ENCODE measurements at places on chromosomes 7 and 10.

- DNase-seq: peak; percentile 25
These were observed 52.7 kb downstream of the ITGB8 start for GRCh38 chr7:20383351-20383750.

DNA sequence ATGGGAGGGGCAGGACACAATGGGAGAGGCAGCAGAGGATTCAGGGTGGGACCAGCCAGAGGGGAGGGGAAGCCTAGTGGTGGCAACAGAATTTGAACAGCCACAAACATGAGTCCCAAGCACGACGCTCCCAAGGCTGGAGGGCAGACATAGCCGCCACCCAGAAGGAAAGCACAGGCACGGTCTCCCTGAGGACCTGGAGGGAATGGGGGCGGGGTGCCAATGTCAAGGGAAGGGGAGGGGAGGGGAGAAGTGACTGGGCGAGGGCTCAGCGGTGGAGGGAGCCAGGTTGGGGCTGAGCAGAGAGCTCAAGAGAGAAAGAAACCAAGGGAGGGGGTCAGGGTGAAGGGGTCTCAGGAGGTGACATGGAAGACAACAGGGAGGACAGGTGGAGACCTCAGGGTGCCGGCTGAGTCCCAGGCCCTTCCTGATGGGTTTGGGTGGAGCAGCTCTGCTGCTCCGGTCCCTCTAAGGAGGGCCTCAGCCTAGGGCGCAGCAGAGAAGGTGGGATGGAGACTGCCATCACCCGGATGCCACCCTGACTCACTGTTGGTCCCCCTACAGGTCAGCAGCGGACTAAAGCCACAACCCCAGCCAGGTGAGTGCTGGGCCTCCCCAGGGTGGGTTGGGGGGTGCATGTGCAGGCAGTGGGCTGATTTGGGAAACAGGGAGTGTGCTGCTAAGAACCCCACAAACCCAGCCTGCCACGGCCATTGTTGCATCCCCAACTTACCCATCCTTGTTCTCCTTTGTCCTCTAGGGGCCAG is 24.2 kb downstream of the PILRA start:
- DNase-seq: no peak

GRCh38 chr7:39464350-39465054 is 101.7 kb upstream of the YAE1 start:
- no peak for DNase-seq

DNA sequence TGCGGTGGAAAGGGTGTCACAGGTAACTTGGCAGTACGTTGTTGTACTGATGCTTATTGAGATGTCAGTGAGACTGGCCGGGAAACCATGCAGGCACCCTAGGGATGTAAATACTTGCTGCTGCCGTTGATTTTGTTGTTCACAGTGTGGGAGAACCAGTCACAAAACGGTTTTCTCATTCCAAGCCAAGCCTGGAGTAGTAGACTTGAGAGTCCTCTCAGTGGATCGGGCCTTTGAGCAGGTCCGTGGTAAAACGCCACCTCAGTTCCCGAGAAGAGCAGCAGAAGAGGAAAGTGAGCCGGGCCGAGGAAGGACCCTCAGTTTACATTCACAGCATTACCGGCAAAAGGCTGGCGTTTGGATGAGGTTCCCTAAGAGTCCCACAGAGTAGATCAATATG is 1.1 kb downstream of the JAKMIP3 start:
- no peak for DNase-seq

DNA sequence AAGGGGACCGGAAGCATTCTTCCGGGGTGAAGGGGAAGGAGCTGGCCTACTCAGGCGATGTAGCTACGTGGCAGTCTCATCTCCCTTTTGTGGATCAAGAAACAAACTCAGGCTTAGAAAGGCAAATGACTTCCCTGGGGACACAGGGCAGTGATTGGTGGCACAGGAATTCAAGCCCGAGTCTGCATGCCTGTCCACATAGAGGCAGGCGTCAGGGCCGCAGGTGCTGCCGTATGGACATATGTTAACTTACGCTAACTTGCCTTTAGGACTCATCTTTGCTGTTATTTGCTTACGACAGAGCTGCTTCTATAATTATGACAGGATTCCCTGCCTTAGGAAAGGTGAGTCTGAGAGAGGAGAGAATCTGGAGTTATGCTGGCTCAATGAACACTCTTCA is 42.3 kb upstream of the KLF6 start:
- DNase-seq: no peak

- DNase-seq: peak; percentile 94
These were observed 67.3 kb upstream of the KLF6 start for GRCh38 chr10:3852147-3852904.

GRCh38 chr10:73406846-73407245 is 7.0 kb downstream of the ANXA7 start:
- DNase-seq: no peak

- DNase-seq: no peak
These were observed 41.9 kb downstream of the WIPI2 start for GRCh38 chr7:5231811-5232484.

- no peak for DNase-seq
These were observed 15.8 kb downstream of the MACC1 start for GRCh38 chr7:20201380-20201779.

DNA sequence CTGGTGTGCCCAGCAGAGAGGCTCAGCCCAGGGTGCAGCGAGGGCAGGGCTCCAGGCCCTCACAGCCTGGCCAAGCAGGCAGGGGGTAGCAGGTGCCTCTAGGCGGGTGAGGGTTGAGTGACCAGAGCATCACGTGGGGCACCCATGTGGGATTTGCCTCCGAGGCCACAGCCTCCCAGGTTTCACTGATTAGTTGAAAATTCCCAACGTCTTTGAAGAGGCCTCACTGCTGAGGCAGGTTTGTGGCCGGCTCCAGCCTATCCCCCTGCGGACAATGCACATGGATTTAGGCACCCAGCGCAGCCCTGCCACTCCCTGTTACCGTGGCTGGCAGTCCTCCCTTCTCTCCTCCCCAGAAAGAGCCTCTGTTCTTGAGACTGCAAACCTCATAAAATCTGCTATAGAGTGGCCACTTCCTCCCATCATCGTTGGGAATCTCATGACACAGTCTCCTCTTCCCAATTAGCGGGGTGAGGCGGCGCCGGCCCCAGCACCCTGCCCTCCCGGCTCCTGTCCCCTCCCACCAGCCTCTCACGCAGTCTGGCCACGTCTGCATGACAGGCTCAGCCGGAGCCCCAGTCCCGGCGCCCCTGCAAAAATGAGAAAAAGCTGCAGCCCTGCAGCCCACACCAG is 10.8 kb downstream of the MYL10 start:
- DNase-seq: peak; percentile 25

GRCh38 chr7:128458956-128459355 is 3.3 kb downstream of the HILPDA start:
- DNase-seq: no peak

- DNase-seq: peak; percentile 88
These were observed 33.0 kb downstream of the WIPF3 start for GRCh38 chr7:29839302-29839701.

GRCh38 chr10:2994221-2994961 is 73.0 kb upstream of the PFKP start:
- peak; percentile 17 for DNase-seq

GRCh38 chr10:127563718-127564553 is 14.8 kb downstream of the NPS start:
- DNase-seq: no peak

GRCh38 chr7:84393786-84394185 is 199.2 kb upstream of the SEMA3A start:
- peak; percentile 68 for DNase-seq

GRCh38 chr10:117727421-117727820 is 184.9 kb downstream of the EMX2 start:
- no peak for DNase-seq

DNA sequence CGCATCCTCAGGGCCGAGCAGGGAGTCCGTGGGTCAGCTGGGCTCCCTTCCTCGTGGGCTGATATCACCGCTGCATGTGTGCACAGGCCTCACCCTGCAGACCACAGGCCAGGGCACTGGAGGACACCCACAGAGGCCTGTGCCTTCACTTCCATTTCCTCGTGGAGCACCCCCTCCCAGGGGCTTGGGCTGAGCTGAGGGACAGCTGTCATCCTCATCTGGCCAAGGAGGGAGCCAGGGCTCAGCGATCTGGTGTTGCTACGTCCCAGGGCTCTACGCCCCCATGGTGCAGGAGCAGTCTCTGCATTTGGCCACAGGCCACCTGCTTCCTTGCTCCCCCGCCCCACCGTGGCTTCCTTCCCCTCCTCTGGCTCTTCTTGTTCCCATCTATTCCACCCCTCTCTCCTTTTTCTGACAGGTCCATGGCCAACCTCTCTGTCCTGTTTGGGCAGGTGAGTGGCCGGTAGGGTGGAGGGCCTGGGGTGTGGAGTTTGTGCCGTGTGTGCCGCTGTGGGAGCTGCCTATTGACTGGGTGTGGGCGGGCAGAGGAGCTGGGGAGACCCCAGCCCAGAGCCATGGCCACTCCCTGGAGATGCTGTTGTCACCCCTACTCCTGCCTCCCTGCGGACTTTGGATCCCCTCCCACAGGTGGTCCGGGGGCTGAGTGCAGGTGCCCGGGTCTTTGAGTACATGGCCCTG is 8.3 kb upstream of the ASIC3 start:
- no peak for DNase-seq

DNA sequence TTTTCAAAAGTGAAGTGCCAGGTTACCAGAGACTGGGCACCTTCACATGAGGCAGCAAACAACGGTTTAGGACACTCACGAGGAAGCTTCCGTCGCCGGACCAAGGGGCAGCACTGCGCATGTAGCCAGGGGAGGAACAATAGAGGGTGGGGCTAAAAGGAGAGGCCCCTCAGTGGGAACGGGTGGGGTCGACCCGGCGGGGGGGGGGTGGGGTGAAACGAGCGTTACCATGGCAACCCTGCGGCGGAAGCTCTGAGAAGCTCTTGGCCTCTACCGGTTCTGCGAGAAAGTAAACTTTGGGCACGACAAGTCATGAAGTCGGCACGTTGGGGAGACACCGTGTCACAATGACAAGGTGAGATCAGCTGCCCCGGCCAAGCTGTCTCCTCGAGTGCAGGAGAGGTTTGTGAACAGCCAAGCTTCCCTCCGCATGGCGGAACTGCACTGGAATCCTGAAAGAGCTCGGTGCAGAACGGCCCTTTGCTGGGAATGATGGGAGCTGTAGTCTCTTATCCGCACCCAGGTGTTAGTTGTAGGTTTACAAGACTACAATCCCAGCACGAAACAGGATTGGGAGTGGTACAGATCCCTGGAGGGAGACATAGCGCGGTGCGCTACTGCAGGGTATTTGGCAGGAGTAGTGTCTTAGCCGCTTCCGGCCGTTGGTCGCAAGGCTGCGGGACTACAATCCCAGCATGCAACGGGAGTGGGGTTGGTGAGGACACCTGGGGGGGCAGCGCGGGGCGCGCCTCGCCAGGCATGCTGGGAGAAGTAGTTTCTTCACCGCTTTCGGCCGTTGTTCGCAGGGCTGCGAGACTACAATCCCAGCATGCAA is 72.8 kb upstream of the ZNF722 start:
- DNase-seq: no peak

DNA sequence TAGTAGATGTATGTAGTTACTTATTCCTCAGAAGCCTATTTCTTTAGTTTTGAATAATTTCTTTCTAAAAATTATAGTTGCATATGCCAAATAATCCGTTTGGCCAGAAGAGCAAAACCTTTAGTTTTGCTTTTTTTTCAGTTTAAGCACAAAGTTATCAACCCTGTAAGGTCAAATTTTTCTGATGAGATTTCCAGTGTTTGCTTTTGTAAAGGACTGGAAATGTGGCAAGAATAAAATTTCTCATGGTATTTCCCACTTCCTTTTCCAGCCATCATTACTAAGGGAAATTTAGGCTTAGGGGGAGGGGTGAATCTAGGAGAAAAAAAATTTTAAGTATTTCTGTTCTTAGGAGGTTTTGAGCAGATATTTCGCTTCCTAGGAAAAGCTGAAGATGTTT is 7.6 kb downstream of the CALD1 start:
- no peak for DNase-seq

DNA sequence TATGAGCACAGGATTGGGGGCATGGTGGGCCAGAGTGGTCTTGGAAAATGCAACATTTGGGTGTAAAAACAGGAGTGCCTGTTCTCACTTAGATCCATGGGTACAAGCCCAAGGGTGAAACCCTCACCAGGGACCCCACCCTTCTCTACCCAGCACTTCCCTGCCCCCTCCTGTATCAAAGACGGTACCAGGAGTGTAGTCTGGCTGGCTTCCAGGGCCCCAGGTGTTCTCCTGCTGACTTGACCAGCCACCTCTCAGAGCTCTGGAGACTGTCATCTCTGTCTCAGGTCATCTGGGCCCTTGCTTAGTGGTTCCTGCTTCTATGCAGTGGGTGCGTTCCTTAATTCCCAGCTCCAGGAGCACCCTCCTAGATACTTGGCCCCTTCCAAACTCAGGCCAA is 447.2 kb downstream of the LRMDA start:
- DNase-seq: no peak

GRCh38 chr10:120735315-120735714 is 115.8 kb upstream of the WDR11 start:
- no peak for DNase-seq

GRCh38 chr10:96309628-96310320 is 5.5 kb downstream of the DNTT start:
- DNase-seq: no peak

DNA sequence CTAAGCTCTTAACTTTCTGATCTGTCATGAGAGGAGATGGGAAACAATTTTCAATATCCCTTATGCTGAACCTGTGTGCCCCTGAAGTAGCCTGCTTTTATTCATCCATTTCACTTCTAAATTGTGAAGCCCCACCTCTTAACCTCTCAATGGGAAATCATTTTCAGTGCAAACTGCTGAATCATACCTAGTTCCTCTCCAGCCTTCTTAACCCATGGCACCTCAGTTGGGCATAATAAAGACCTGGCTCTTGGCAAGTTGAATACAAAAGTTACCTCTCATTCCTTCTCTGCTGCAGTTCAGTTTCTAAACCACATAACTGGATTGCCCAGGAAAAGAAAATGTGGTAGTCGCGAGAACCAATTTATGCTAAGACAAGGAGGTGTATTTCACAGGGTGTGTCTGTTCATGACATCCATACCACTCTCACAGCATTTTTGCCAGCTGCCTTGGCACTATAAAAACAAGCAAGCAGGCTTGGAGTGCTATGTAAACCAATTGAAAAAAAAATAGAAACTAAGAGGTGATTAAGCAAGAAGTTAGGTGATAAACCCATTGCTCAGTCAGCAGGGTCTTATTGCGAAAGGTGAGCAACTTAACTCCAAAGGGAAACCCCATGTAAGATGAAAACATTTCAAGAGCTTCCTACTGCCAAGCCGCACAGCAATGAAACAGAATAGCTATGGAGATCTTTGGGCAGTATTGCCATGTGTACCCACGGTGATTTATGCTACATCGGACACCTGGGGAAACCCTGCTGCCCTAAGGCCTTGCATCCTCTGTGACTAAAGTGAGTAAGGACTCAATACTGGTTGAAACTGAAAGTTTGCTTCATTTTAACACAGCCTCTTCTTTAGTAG is 57.0 kb upstream of the DKK1 start:
- no peak for DNase-seq

GRCh38 chr10:33217854-33218253 is 116.6 kb downstream of the NRP1 start:
- no peak for DNase-seq

- no peak for DNase-seq
These were observed 166.2 kb downstream of the FAM107B start for GRCh38 chr10:14608381-14609001.

DNA sequence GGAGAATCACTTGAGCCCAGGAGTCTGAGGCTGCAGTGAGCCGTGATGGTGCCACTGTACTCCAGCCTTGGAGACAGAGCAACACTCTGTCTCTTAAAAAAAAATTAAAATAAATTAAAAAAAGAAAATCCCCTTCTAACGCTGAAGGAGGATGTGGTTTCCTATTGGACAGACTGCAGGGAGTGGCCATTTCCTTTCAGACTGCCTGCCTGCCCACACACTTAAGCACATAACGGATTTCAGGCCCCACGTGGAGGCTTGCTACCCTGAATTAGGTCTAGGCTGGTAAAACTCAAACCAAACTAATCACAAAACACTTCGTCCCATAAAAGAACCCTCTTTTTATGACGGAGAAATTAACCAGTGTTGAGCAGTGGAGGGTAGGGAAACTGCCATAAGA is 34.0 kb downstream of the GATA3 start:
- no peak for DNase-seq

All from foreskin fibroblast (primary cell).